ENCODE measurements at places on chromosomes 11 and 22.

- no peak for DNase-seq
Observed at GRCh38 chr11:30411383-30411782, 88.5 kb downstream of the ARL14EP start.

- no peak for DNase-seq
Observed at GRCh38 chr11:125562430-125562829, 6.8 kb upstream of the EI24 start.

DNA sequence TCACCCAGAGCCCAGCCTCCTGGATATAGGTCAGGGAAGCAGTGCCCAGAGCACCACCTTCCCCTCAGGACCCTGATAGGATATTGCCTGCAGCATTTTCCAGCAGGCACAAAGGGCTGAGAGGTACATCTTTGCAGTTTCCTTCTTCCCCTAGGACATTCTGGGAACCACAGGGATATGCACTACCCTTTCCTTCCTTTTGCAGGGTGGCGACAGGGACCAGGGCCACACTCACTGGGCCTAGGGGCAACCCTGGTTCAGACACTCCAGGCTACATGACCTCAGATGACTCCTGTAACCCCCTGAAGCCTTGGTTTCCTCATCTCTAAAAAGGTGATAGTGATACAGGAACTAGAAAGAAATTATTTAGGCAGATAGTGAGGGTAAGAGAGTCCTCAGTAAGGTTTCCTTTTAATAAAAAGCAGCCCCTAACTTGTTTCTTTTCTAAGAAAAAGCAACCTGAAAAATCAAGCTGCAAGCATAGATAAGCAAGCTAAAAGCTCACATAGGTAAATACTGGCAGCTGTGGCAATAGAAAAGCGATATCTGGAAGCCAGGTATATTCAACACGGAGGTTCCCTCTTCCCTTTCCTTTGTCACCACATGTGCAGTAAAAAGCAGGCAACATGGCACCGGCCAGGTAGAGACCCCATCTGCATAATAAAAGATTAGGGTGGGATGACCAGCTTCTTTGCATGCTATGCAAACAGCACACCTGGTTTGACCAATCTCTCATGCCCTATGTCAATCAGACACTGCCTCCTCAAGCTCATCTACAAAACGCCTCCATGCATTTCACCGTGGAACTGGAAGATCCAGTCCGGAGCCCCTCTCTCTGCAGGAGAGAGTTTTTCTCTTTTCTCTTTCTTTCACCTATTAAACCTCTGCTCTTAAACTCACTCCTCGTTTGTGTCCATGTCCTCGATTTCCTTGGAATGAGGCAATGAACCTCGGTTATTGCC is 13.2 kb upstream of the MRGPRX2 start:
- no peak for DNase-seq

GRCh38 chr11:128240546-128240945 is 346.8 kb downstream of the ETS1 start:
- DNase-seq: no peak

DNA sequence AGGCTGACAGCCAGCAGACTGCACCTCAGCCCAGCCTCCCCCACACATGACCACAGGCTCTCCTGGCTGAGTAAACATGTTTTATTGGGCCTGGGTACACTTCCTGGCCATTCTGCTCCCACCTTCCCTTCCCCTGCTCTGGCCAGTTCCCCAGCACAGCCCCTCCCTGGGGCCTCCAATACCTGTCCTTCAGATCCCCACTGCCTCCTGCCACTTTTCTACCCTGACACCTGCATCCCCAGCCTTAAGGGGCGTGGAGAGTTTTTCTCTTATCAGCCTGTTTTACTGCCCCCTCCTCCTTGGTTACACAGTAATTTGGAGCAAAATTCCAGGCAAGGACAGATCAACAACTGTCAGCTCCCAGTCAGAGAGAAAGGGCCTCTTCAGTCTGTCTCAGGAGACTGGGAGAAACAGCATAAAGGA is at the start of gene ISX:
ISX (plus strand) TSS at position 363 of the 423 bp plus-strand sequence. CDS start 930 bp downstream, outside the sequence.
- no peak for DNase-seq

DNA sequence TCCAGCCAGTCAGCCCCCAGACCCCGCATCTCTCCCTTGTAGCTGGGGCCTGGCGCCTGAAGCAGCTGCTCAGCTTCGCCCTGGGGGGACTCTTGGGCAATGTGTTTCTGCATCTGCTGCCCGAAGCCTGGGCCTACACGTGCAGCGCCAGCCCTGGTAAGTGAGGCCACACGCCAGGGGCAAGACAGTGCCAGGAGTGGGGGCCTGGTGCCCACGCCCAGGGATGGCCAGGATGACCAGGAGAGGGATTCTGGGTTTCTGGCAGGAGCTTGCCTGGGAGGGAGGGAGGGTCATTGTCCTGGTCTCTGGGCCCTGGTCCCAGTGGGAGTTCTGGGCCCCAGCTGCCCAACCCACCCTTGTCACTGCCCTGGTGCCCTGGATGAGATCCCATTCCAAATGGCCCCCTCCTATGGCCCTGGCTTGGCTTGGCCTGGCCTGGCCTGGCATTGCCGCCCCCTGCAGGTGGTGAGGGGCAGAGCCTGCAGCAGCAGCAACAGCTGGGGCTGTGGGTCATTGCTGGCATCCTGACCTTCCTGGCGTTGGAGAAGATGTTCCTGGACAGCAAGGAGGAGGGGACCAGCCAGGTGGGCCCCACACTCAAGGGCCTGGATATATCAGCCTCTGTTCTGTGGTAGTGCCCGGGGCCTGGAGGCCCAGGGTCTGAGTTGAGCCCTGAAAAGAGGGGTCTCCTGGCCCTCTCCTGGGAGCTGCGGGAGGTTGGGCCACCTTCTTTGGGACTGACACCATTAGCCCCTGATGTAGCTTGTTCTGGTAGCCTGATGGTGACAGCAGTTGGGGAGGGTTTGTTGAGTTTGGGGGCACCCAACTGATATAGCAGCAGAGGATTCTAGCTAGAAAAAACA is 3.7 kb downstream of the SLC39A13 start:
- peak; percentile 46 for DNase-seq

DNA sequence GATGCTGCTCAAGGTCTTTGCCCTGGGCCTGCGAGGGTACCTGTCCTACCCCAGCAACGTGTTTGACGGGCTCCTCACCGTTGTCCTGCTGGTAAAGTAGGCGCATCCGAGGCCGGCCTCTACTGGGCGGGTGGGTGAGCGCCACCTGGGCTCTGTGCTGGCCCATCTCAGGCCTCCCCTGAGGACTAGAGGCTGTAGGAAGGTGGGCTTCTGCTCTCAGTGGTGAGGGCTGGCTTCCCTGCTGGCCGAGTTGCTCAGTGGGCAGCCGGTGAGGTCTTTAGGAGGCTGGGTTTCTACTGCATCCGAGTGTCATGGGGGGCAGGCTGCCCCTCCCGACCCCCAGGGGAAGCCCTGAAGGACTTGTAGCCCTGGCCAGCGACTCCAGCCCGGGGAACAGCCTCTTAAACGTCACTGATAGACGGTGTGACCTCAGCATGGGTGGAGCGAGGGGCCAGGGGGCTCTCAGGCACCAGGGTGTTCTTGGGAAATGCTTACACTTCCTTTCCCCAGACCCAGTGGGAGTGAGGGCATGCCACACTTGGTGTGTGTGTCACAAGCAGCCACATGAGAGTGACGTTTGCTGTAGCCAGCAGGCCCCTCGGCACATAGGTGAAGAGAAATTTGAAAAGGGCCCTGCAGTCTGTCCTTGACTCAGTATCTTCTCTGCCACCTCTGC is 30.3 kb downstream of the TPCN2 start:
- DNase-seq: no peak
